ENCODE measurements at places on chromosomes 4 and X. TPM values are rescaled to one million over a fixed set of nuclear protein-coding genes. Genes with fewer than 3 reads are reported as not detected.

DNA sequence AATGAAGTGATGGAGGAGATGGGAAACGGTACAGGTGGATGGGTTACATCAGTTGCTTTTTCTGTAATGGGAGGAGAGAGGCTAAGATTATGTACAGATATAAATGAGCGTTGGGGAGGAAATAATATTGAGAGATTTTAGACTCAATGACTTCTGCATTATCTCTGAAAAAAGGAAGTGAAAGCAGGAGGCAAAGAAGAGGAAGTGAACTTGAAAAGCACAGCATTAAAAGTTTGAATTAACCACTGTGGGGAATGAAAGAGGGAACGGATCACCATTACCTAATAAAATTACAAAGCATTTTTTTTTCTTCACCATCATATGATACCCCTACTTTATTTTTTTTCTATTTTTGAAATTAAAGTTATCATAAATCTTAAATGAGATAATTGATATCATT, 1025.5 kb downstream of the RPA4 start:
- no peak for DNase-seq

DNA sequence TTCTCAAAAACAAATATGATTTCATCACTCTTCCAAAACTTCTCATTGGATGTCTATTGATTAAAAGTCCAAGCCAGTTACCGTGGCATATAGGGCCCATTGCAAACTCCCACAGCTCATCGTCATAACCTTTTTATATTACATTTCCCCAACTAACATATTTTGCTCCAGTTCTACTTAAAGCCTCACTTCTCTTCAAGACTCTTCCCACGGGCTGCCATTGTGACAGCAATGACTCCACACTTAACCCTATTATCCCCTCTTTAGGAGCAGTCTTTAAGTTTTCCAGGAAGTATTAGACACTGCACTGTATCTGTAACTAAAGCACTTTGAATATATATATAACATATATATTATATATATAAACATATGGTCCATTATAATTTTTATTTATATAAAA, 44.5 kb downstream of the DTHD1 start:
- no peak for DNase-seq

GRCh38 chr4:6778435-6778834, 4.1 kb upstream of the KIAA0232 start:
- no peak for DNase-seq

- no peak for DNase-seq
Observed at GRCh38 chr4:123133397-123134050, 211.1 kb upstream of the NUDT6 start.

DNA sequence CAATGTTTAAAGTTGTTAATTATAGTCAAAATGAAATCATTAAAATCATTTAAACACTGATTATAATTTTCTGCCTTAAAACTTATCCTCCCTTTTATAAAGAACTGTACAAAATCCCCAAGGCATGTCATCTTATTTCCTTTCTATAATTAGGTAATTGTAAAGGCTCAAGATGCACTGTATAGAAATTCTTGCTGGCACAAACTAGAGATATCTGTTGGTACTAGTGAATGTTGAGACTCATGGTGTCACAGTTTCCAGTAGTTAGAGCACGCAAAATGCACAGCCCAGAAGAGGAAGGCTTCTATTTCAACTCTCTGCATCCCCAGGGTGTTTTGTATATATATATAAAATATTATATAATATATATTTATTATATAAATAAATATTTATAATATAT, 22.7 kb upstream of the PLA2G12A start:
- no peak for DNase-seq

DNA sequence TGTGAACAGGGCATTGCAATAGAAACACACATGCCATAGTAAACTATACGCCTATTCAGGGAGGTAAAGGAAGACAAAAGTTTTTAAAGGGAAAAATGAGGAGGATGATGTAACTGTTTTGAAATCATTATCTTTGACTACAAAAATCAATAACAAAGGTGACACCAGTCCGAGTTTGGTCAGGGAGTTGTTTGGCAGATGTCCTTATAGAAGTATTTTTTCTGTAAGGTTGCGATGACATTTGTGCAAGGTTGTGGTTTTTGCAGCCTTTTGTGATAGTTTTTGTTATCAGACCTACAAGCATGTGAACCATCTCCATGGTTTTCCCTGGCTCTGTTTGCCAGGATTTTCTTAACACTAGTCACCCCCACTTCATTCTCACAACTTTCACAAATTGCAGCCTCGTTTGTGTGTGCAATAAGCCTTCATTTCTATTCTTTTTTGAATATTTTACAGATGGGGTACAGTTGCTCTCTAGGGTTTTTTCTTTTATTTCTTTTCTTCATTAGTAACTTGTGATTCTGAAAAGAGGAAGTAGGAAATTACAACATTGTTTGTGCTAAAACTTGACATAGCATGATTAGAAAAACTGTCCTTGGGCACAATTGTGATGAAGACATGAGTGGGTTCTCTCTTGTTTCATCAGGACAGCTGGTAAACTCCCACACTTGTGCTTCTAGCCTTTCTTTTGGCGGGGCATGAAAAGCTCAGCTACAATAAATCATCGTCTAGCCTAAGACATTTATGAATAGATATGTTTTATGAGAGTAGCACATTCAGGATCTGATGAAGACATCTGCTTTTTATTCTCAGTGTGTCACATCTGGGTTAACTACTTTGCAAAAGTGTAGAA, 60.2 kb upstream of the PNPLA4 start:
- DNase-seq = peak; percentile 65

DNA sequence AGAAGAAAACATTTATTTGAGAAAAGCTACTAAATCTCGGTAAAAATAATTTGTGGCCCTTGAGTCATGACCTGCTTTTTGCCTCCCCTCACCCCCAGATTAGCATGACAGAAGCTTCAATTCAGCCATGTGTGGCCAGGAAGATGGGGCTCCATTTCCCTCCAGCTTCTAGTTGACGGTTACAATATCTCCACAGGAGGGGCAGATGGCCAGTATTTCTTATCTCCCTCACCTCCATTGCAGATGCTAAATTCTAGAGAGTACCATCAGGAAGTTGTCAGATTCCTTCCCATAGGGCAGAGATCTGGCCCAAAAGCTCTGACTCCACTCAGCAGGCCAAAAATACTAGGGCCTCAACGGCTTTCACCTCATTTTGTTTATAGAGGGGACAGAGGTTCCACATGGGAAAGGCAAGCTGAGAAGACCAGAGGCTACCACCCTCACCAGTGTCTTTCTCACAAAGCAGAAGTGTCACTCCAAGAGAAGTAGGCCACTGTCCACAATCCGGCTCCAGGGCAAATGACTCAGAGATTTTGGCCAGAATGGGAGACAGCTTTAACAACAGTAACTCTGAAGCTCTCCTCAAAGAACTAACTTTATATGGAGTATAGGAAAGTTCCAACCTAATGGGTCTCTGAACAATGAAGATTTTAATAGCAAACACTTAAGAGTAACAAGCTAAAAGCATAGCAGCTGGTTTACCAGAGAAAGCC, 108.3 kb downstream of the TBC1D19 start:
- DNase-seq = no peak

The STOX2 gene
- total RNA-seq = 2.5 TPM
